CD4-positive, alpha-beta T cell treated with Interleukin-12 subunit alpha and Interleukin-12 subunit beta, for 1 hour (primary cell): ENCODE measurements at places on chromosomes 12 and 14.

- peak; percentile 44 for DNase-seq
Measured at GRCh38 chr12:54082397-54082892, 28.8 kb downstream of the HOXC4 start.

DNA sequence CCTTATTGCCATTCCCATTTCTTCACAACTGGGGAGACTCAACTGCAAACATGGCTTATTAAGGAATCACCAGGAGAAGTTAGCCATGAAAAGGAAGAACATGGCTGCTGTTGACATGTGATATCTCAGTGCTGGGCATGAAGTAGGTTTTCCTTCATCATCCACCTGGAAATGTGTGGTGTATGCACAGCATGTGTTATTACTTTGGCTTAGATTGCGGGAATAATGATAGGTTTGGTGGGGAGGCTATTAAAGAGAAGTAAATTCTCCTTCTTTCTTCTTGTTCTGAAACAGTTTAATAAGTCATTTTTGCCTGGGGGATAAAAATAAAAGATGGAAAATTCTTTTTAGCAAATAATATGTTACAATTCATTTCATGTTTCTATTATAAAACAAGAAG lies 23.7 kb upstream of the CLEC14A start:
- no peak for DNase-seq

DNA sequence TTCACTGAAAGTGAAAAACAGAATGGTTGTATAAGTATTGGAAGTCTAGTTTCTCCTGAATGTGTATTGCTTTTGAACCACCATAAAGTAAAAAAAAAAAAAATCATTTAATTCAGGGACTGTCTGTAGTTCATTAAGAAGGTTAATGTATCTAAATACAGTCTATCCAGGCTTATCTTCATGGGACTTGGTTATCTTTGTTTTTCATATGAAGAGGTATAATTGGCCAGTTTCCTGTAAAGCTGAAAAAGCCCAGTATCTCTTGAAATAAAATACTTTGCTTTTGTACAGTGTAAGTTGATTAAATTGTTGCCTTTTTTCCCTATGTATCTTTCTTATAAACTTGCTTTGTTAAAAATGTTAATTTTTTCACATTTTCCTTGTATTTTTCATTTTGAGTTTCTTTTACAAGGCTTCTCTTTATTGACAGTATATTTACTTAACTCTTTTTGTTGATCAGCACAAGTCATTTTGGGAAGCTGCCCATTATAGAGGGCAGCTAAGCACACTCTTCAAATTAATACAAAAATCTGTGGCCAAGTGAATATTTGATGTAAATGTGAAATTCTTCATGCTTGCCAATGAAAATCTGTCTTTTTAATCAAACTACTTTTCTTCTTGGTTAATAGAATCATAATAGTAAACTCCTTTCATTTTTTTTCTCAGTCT lies 156.0 kb downstream of the TMTC3 start:
- no peak for DNase-seq

DNA sequence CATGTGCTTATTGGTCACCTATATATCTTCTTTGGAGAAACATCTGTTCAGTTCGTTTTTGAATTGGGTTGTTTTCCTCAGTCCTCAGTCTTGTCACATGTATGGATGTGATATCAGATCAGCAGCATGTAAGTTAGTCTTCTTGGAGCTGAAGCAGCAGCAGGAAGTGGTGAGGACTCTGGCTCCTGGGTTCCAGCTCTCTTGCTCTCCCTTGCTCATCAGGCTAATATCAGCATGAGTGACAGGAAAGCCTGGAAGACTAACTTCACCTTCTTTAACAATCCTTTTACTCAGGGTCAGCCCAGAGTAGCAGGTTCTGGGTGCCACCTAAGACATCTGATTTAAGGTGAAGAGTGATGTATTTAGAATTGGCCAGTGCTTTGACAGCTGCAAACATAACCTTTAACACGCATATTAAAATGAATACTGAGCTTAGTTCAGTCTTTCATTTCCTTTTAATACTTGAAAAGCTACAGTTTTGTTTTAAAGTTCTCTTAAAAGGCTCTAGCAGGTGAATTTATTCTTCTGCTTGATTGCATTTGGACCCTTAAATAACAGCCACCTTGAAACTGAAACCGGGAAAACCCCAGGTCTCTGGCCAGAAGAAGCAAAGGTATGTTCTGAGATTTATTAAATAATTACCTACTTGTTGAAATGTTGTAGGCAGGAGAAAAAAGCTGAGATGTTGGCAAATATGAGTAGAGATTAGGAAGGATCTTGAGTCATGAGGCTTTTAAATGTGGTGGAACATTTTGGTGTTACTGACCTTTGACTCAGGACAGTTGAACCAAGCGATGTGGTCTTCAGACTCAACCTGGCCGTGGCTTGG lies 54.3 kb downstream of the DRAM1 start:
- DNase-seq = no peak

DNA sequence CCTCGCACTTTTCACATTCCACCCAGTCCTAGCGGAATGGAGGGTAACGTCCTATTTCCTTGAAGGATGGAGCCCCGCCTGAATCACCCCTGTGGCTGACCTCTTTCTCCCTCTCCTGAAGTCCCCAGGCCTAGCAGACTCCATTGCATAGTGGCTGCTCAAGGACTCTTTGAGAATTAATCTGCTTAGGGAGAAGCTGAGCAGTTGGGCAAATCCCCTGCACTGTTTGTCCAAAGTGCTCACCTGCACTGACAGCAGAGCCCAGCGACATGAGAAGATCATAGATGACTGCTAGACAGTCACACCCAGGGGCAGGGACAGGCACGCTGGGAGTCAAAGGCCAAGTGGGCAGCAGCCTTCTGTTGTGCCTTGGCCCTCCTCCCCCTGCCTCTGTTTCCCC lies 37.7 kb upstream of the DICER1 start:
- no peak for DNase-seq

DNA sequence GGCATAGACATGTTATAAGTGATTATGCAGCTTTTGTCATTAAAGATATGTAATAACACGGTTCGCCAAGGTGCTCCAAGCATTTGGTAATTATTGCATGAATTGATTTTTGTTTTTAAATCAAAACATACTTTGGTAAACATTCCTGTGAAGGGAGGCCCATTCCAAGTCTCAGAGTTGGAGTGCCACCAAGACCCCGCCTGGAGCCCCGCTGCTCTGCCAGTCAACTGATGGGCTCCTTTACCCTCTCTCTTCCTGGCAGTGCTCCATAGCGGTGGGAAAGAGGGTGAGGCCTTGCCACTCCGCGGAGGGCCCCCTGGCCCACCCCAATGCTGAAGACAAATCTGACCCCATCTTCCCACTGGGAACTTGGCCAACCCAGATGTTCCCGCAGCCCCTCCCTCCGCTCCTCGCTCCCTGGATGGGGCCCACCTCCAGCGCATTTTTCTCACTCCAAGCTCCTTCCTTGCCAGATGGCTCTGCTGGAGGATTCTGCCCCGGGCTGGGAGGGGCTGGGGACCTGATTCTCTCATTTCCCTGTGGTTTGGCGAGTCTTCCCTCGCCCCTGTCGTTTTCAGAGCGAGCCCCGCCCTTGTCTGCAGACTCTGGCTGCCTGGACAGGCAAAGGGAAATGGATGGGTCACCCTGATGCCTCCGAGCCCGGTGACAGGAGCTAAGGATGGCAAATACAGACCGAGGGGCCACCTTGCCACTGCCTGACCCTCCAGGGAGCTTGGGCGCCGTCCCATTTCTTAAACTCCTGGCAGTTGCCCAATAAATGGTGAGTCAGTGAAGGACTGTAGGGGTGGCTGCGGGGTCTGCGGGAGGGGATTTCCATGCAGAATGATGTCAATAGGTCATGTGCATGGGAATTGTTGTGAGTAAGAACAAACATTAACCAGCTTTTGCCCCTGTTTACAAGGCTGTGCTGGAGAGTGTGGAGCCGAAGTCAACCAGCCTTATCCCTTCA lies 9.2 kb upstream of the PAPLN start:
- no peak for DNase-seq

DNA sequence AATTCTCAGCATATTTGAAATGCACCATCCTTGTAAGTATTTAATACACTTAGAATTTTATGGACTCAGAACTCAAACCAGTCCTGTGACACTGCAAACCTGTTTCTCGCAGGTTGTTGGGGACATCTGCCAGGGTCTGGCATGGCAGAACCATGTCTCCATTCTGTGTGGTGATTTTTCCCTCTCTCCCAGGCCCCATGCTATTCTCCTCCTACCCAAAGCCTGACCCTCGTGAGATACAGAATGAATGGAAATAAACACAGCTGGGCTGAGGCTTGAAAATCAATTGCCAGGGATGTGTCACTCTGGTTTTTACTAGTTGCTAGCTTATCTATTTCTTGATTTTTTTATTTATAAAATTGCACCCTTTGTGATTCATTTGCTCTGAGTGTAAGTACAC lies 19.8 kb downstream of the TPH2 start:
- DNase-seq = no peak

GRCh38 chr14:74685056-74685455 lies 27.8 kb downstream of the AREL1 start:
- no peak for DNase-seq

DNA sequence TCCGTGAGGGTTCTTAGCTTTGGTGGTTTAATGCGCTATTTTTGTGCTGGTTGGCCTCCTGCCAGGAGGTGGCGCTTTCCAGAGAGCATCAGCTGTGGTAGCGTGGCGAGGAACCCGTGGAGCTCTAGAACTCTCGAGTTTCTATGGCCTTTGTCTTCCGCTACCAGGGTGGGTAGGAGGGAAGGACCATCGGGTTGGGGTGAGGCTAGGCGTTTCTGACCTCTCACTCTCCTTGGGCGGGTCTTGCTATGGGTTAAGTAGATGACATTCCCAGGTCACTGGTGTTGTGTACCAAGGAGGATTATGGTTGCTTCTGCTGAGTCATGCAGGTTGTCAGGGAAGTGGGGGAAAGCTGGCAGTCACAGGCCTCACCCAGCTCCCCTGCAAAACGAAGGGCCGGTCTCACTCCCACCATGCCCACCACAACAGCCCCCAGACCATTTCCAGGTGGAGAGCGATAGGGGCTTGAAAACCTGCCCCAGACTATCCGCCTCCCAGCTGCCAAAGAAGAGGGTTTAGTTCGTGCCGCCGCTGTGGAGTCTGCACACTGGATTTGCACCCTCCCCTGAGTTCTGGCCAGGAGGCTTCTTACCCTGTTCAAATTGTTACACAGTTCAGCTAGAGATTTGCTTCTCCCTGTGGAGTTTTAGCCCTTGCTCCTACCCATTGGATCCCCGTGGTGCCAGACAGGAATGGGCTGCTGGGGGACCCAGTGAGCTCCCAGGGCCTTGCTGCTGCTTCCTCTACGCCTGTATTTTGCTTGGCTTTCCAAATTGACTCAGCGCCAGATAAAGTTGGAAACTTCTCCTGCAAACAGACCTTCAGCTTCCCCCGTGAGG lies 21.9 kb downstream of the RNFT2 start:
- peak; percentile 22 for DNase-seq

- DNase-seq = peak; percentile 58
Measured at GRCh38 chr14:102554821-102555819, 37.3 kb upstream of the RCOR1 start.

DNA sequence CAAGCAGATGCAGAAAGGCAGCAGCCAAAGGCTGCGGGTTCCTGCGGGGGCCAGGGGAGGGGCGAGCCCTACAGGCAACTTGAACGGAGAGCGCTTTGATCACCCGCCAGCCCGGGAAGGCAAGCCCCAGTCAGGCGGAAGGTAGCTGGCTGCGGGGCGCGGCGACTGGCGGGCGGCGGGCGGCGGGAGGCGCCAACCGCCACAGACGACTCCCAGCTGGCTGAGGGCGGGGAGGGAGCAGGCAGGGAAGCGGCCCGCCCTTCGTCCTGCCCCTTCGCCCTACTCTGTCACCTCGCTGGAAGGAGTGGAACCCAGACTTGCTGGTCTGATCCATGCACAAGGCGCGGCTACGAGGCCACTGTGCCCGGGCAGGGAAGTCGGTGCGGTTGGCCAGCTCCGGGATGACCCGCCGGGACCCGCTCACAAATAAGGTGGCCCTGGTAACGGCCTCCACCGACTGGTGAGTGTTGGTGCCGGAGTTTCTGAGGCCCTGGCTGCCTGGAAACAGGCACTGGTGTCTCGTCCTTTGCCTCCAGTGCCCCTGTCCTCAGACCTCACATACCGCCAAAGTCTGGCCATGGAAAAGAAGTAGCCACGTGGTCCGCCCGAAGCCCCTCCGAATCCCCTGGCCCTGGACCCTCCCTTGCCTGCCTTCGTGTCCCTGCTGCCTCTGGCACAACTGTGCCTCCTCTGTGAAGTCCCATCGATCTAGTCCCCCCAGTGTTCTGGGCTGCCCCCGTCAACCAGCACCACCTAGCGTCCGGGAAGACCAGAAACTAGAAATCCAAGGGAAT lies 15.4 kb upstream of the CARMIL3 start:
- DNase-seq = peak; percentile 70

- DNase-seq = no peak
Measured at GRCh38 chr14:77377502-77377844, 294 bp downstream of the SAMD15 start.

DNA sequence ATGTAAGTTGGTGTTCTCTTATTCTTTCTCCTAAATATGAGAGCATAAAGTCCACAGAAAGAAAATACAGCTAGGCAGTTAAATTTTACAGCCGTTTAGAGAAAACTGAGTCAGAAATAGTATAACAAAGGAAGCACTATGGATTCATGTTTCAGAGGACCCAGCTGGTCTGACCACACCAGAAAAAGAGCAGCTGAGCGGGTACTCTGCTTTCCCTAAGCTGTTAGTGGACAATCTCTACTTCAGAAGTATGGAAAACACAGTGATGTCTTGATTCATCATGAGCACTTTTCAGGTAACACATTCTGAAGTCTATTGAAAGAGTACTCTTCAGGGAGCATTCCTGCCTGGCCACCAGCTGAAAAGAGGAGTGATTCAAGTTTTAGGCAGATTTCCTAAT lies 12.4 kb downstream of the PPM1H start:
- DNase-seq = no peak

DNA sequence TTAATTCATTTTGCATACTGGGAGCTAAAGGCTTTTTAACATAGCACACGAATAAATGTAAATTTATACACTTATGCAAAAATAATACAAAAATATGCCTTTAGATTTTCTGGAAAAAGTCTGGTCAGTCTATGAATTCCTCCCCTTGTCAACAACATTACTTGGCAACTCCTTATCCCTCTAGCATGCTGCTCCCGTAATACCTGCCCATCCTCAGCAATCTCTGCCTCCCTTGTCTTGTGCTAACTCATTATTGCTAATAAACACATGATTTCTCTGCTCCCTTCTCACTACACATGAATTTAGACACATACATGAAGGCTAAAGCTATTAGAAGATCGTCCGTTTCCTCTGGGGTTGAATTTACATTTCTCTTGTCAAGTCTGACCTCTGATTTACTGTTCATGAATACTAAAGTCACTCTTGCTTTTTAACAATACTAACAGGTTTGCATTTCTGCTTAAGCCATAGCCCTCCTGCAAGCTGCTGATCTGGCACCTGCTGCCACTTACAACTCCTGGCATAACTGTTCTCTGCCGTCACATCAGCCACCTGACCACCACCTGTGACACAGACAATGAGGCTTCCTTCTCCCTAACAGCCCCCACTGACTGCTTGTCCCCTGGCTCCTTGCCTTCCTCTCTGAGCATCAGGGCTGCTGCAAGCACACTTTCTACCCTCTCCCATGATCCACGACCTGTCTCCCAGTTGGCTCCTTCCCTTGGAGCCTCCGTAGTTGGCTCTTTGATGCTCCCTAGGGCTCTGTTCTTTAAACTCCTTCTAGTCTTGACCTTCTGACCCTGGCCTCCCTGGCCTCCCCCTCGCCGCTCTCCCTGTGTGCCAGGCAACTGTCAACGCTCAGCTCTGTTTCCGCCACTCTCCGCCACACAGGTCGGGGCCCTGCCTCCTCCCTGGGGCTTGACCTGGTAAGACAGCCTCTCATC lies 177.6 kb downstream of the CALM1 start:
- no peak for DNase-seq

- no peak for DNase-seq
Measured at GRCh38 chr14:24258548-24259265, 4.3 kb downstream of the TGM1 start.
